ENCODE measurements at places on chromosomes 4 and X.

GRCh38 chr4:122705547-122706117, 26.9 kb upstream of the BBS12 start:
- no peak for DNase-seq

DNA sequence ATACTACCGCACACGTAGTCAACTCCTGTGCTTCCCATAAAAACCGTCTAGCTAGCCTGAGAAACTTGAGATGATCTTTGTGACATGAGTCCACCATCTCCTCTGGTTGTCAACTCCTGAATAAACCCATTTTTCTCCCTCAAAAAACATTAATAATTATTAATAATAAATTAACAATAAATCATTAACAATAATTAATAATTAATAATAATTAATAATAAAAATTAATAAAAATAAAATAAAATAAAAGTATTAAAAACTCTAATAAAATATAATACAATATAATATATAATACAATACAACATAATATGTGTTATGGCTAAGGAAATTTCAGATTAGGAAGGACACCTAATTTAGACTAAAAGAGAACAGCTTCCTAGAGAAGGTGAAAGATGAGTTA, 20.7 kb upstream of the TMPRSS11E start:
- DNase-seq = no peak

- DNase-seq = peak; percentile 16
Observed at GRCh38 chrX:123590842-123591486, 141.9 kb downstream of the THOC2 start.

GRCh38 chr4:141713771-141714445, 77.5 kb downstream of the IL15 start:
- no peak for DNase-seq

DNA sequence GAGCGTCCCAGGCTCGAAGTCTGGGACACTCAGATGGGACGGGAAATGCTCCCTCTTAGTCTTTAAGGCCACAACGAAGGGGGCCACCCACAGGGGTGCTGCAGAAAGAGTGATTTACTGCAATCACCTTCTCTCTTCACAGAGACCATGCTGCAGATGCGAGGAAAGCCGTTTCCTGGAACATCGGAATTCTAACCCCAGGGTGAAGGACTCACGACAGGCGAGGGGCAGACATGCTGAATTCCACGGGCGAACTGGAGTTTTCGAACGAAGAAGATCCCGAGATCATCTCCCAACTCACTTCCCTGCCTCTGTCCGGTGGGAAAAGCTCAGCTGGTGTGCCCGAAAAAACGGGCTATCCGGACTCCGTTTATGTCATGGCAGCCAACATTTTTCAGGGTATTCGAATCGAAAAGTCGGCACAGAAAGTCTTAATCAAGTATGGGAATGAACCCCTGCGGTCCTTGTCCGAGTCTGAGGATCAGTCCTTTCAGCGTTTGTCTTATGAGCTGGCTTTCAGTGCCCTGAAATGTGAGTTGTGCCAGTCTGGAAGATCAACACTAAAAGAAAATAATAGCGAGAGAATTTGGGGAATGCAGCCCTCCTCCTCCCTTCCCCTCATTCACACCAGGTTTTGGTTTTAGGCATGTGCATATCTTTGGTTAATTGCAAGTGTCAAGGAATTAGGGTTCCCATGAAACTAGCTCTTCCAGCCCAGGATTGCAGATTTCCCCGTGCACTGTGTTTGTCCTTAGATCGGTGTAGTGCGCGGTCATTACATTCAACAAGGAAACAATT, 905 bp downstream of the NSUN7 start:
- DNase-seq = no peak

DNA sequence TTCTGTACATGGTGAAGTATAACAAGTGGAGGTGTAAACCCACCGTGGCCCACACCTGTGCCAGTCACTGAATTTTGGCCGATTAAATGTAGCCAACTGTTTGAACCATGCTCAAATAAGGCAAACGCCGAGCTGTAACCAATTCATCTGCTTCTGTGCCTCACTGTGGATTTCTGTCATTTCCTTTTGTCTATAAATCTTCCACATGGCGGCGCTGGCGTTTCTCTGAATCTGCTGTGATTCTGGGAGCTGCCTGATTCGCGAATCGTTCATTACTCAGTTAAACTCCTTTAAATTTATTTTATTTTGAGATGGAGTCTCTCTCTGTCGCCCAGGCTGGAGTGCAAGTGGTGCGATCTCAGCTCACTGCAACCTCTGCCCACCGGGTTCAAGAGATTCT, 19.2 kb downstream of the SUPT20HL2 start:
- no peak for DNase-seq

- no peak for DNase-seq
Observed at GRCh38 chr4:16154451-16154850, 70.6 kb upstream of the PROM1 start.

GRCh38 chr4:17128268-17128667, 229.8 kb upstream of the LDB2 start:
- DNase-seq = no peak

- no peak for DNase-seq
Observed at GRCh38 chr4:170413951-170414350, 324.2 kb upstream of the AADAT start.

- DNase-seq = no peak
Observed at GRCh38 chrX:56498756-56499155, 64.7 kb upstream of the UBQLN2 start.

- DNase-seq = no peak
Observed at GRCh38 chrX:112738347-112739033, 58.8 kb upstream of the LHFPL1 start.

DNA sequence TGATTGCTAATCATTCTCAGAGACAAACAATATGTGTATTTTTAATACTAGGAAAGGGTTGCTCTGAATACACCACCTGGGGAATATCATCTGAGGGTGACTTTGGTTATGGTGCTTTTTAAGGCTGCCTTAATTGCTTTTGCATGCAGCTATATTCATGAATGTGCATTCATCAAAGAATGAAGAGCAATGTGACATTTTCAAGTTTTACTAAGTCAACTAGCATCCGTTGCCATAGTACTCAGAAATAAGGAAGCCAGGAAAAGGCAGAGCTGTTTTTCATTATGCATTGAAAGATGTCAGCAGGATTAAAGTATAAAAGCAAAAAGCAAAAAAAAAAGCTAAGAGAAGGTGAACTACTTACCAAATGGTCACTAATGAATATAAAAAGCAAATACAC, 67.4 kb upstream of the PCDH18 start:
- DNase-seq = no peak

GRCh38 chr4:98652996-98653395, 5.4 kb downstream of the TSPAN5 start:
- DNase-seq = no peak

DNA sequence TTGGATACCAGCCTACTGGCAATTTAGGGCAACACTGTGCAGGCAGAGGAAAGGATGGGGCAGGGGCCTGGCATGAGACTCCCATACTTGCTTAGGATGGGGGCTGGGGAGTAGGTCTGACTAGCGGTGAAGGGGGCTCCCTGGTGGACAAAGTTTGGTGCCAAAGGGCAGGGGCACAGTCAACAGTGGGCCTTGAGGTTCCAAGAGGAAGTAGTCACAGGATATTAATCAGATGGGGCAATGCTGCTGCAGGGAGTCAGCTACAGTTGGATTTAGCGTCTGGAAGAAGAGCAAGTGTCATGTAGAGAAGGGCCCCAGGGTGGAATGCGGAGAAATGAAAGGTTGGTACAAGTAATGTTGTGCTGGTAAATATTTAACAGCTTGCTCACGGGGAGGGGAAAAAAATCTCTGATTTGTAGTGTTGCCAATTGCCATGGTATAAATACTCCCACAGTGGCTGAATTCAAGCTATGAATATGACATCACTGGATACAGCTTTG, 139.4 kb downstream of the PJA1 start:
- DNase-seq = no peak

GRCh38 chr4:144754562-144755410, 108.8 kb downstream of the HHIP start:
- no peak for DNase-seq

- no peak for DNase-seq
Observed at GRCh38 chr4:163191999-163192398, 25.3 kb upstream of the NAF1 start.

GRCh38 chr4:40482985-40483647, 146.5 kb downstream of the RBM47 start:
- no peak for DNase-seq

DNA sequence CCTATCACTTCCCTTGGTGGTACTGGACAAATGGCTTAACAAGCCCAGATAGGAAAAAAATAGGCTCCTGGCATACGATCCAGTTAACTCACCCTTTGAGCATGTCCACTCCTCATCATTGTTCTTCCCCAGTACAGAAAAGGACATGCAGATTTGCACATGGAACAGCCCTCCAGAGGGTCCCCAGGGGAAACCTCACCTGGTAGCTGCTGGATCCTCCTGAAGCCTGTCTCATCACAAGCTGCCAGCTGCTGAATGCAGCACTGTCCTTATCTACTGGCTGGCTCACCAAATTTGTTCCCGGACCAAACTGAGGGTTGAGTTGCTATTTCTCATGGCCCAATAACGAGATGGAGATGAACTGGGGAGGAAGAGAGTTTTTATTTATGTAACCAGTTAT, 49.4 kb downstream of the SERTM2 start:
- no peak for DNase-seq

DNA sequence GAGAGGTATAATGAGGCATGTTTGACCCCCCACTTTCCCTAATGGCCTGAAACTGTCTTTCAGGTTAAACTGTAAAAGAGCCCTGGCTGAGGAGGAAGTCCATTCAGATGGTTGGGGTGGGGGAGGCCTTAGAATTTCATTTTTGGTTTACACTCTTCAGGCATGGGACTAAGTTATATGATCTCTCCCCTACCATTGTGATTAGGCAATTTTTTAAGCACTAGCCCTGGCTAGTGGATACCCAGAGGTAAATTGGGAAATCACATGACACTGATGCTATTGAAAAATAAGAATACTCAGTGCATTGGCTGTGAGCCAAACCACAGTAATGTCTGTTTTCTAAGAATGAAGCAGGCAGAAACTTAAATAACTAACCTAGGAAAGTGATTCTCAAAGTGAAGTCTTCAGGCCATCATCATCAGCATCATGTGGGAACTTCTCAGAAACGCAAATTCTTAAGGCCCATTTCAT, 149.7 kb downstream of the RRAGB start:
- DNase-seq = no peak

GRCh38 chr4:109407027-109407737, 26.4 kb upstream of the SEC24B start:
- DNase-seq = no peak

GRCh38 chrX:6053141-6053540, 175.5 kb downstream of the NLGN4X start:
- DNase-seq = no peak

- no peak for DNase-seq
Observed at GRCh38 chr4:20639346-20639745, 60.9 kb upstream of the PACRGL start.

DNA sequence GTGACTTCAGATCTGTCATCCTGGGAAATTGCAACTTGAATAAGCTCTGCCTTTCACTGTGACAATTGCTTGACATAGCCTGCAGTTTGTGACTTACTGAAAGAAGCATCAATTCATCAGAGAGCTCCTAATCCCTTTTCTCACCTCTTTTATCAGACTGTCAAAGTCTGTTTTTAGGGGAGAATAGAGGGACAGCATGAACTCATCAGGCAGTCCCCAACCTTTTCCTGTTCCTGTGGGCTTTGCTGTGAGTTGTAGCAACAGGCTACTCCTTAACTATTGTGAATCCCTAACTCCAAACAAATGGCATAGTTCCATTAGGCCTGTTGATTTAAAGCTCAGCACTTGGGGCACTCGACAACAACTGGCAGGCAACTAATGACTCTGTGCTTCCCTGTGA, 64.9 kb downstream of the DOCK11 start:
- DNase-seq = no peak

- peak; percentile 8 for DNase-seq
Observed at GRCh38 chrX:108020631-108021030, 24.2 kb upstream of the VSIG1 start.

DNA sequence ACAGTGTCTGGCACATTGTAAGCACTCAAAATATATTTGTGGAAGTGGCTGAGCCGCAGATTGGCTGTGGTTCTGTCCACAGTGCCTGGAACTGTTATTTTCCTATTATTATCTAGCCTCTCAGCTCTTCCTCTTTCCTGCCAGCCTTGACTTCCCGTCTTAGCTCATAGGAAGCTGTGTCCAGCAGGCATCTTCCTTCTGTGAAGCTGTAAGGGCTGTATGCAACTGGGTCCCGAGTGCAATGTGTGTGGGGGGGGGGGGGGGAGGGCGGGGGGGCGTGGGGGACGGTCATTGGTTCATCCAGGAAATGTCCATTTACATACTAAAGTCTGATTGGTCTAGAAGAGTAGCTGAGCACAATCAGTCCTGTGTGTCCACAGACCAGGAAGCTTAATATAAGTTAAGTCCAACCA, 210.7 kb downstream of the PDGFRA start:
- no peak for DNase-seq

- no peak for DNase-seq
Observed at GRCh38 chr4:24643774-24644520, 59.6 kb upstream of the DHX15 start.

- no peak for DNase-seq
Observed at GRCh38 chr4:112952313-112952700, 97.1 kb upstream of the ANK2 start.

GRCh38 chrX:9923357-9923756, 43.8 kb upstream of the CLDN34 start:
- no peak for DNase-seq

DNA sequence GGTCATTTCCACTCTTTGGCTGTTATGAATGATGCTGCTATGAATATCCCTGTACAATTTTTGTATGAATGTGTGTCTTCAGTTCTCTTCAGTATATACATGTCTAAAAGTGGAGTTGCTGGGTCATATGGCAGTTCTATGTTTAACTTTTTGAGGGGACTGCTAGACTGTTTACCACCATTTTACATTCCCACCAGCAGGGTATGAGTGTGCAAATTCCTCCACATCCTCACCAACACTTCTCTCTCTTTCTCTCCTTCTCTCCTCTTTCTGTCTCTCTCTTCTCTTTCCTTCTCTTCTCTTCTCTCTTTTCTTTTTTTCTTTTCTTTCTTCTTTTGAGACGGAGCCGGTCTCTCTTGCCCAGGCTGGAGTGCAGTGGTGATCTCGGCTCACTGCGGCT, 7.8 kb downstream of the WWC2 start:
- DNase-seq = no peak

DNA sequence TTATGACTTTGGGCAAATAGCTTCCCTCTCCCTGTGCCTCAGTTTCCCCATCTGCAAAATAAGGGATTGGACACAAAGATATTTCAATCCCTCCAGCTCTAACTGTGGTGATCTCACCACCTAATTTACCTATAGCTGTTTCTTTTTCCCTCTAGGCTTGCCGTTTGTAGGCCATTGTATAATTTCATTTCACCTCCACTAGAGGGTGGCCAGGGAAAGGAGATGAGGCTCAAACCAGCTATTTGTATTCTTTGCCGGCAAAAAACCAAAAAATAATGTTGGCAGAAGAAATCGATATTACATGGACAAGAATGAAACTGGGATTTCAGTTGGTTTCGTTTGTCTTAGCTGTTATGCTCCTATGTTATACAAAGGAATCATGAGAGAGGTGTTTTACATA, 36.1 kb upstream of the DOCK11 start:
- DNase-seq = peak; percentile 29

- no peak for DNase-seq
Observed at GRCh38 chrX:149511081-149511480, 6.0 kb upstream of the IDS start.

GRCh38 chrX:40719218-40719617, 16.1 kb downstream of the MED14 start:
- DNase-seq = no peak

- no peak for DNase-seq
Observed at GRCh38 chr4:148954011-148954749, 512.0 kb upstream of the NR3C2 start.

- DNase-seq = no peak
Observed at GRCh38 chr4:147779451-147779850, 47.6 kb downstream of the ARHGAP10 start.
